ENCODE measurements at places on chromosomes 12 and 14. TPM values are rescaled to one million over a fixed set of nuclear protein-coding genes. Genes with fewer than 3 reads are reported as not detected.

DNA sequence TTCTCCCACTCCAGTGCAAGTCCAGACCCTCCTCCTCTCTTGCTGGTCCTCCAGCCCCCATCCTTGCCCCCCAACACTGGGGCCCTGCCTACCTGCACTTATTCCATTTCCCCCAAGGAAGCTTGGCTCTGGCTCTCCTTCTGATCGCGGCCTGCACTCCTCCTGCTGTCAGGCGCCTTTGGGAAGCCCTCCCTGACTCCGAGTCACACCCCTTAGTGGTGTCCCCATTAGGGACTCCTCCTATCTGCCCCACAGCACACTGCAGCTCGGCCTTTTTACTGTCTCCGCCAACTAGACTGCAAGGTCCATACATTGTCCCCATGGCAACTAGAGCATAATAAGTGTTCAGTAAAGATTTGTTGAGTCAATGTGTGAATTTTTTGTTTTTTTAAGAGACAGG, 32.9 kb downstream of the FIGNL2 start:
- H3K27ac ChIP-seq: no peak overlapping the region
- no peaks in the 10 kb centered on the region for H3K36me3 ChIP-seq
- no peak for DNase-seq
- no peaks in the 10 kb centered on the region for H3K4me1 ChIP-seq
- H3K27me3 ChIP-seq: no peaks in the 10 kb centered on the region

GRCh38 chr14:26765768-26766520, 168.1 kb upstream of the NOVA1 start:
- no peaks in the 10 kb centered on the region for H3K36me3 ChIP-seq
- no peak for DNase-seq

- H3K4me1 ChIP-seq: no peaks in the 10 kb centered on the region
- H3K4me3 ChIP-seq: no peak overlapping the region
- H3K27me3 ChIP-seq: no peaks in the 10 kb centered on the region
- no peak for DNase-seq
- H3K27ac ChIP-seq: no peak overlapping the region
Measured at GRCh38 chr12:4353785-4354208, 25.7 kb downstream of the FGF23 start.

DNA sequence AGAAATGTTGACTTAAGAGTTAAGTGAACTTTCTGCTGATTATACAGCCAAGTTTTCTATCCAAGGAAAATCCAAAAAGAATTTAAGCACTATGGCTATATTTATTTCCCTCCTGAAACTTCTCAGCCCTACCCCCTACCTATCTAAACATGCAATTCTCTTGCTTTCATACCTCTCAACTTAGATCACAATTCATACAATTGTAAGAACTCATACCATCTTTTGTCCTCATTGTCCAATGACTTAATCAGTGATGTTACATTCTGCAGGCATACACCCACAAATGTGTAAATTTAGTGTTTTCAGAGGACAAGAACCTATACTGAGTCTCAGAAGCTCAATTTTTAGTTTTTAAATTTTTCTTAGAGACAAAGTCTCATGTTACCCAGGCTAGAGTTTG, 62.1 kb downstream of the ZFC3H1 start:
- H3K4me3 ChIP-seq: no peak overlapping the region
- no peaks in the 10 kb centered on the region for H3K4me1 ChIP-seq
- no peaks in the 10 kb centered on the region for H3K27me3 ChIP-seq
- no peak overlapping the region for H3K27ac ChIP-seq

DNA sequence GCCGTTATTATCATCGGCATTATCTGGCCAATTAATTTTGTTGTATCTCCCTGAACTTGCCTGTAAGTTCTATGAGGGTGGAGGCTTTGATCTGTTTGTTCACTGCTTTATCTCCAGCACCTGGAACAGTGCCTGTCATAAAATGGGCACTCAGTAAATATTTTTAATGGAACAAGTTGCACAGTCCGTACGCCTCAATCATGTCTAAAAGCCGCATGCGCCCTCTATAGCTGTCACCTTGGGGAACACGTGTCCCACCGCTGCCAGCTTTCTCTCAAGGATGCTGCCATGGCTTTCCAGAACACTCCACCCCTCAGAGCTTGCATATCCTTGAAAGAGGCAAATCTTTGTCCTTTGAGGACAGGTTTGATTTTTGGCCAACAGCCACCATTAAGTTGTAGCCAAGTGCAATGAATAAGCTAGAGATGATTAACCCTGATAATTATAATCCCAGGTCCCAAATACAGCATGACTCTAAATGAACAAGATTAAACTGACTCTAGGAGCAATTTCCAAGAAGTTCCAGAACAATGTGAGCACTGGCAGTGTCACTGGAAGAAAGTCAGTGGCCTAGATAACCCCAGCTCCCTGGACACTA, 55.1 kb downstream of the ERH start:
- peak; percentile 93 for DNase-seq
- peak overlapping the region; percentile 6 for H3K27ac ChIP-seq
- no peaks in the 10 kb centered on the region for H3K36me3 ChIP-seq
- no peaks in the 10 kb centered on the region for H3K27me3 ChIP-seq

GRCh38 chr12:106871477-106871876, 84.2 kb upstream of the TMEM263 start:
- no peak overlapping the region for H3K4me3 ChIP-seq
- DNase-seq: no peak
- H3K36me3 ChIP-seq: no peaks in the 10 kb centered on the region
- H3K27me3 ChIP-seq: no peaks in the 10 kb centered on the region
- H3K4me1 ChIP-seq: no peaks in the 10 kb centered on the region

- no peak overlapping the region for H3K27ac ChIP-seq
- H3K4me3 ChIP-seq: no peak overlapping the region
Measured at GRCh38 chr14:55845963-55846825, 266.2 kb downstream of the KTN1 start.

- H3K27me3 ChIP-seq: no peaks in the 10 kb centered on the region
- H3K4me3 ChIP-seq: no peak overlapping the region
- DNase-seq: no peak
- no peaks in the 10 kb centered on the region for H3K4me1 ChIP-seq
- H3K27ac ChIP-seq: no peak overlapping the region
Measured at GRCh38 chr14:76498976-76499375, 123.0 kb downstream of the ESRRB start.

- peaks cover 6% of the 10 kb centered on the region for H3K27me3 ChIP-seq
- DNase-seq: no peak
- no peak overlapping the region for H3K4me3 ChIP-seq
- no peaks in the 10 kb centered on the region for H3K4me1 ChIP-seq
- H3K27ac ChIP-seq: no peak overlapping the region
- H3K36me3 ChIP-seq: no peaks in the 10 kb centered on the region
Measured at GRCh38 chr12:57469296-57470164, 9.9 kb downstream of the GLI1 start.

GRCh38 chr12:84572196-84572595, 340.4 kb downstream of the SLC6A15 start:
- H3K4me1 ChIP-seq: no peaks in the 10 kb centered on the region
- H3K4me3 ChIP-seq: no peak overlapping the region
- H3K27me3 ChIP-seq: no peaks in the 10 kb centered on the region
- no peak for DNase-seq

DNA sequence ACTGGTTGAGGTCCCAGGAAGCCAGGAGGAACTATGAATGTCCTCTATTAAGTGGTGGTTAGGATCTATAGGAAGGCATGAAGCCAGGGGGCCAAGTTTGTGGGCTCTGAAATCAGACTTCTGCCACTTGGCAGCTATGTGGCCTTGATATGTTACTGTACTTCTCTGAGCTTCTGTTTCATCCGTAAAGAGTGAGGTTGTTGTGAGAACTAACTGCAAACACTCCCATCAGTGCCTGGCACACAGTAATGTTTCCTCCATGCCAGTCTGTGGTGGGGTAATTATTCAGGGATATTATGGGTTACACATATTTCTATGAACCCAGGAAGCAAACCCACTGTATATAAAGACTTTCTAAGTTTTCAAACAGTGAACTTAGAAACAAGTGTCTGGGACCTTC, 57.4 kb downstream of the PLXNC1 start:
- H3K36me3 ChIP-seq: no peaks in the 10 kb centered on the region
- H3K4me1 ChIP-seq: no peaks in the 10 kb centered on the region
- H3K27ac ChIP-seq: no peak overlapping the region
- H3K27me3 ChIP-seq: no peaks in the 10 kb centered on the region

- no peak overlapping the region for H3K4me3 ChIP-seq
- peaks cover 7% of the 10 kb centered on the region for H3K36me3 ChIP-seq
- no peaks in the 10 kb centered on the region for H3K27me3 ChIP-seq
- H3K27ac ChIP-seq: no peak overlapping the region
- DNase-seq: no peak
Measured at GRCh38 chr14:56632195-56632594, 52.6 kb downstream of the TMEM260 start.

DNA sequence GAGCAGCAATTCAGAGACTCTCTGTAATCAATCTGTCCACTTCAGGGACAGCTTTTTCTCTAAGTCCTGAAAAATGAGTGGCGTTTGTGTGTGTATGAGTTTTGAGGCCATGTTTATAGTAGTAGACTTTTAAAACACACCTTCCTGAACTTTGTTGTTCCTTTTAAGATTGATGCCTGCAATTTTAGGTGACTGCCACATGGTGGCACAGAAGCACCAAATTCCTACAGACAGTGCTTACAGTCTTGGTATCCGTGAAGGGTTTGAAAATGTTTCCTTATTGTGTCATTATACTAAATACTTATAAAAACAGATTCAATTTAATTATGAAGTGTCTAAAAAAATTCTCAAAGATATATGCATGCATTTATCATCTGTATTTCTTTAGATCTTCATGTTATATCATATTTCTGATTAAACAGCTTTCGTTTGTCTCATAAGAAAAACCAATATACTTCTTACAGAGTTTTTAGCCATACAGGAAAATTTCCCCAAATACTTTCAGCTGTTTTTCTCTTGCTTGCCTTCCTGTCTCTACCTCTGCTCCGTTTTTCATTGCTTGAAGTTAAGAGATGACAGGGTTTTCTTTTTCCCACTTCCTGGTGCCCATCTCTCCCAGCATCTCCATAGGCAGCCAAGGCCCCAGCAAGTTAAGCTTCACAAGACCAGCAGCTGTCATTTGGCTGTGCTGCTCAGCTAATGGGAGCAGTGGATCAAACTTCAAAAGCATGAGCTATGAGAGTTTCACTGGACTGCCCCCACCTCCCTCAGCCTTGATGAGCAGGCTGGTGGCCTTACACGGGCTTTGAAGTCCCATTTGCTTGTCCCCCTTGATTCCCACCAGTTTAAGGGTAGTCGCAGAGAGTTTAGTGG, 259.6 kb downstream of the AKAP6 start:
- no peaks in the 10 kb centered on the region for H3K4me1 ChIP-seq
- no peaks in the 10 kb centered on the region for H3K36me3 ChIP-seq
- H3K4me3 ChIP-seq: no peak overlapping the region

GRCh38 chr12:11941606-11942337, 129.0 kb upstream of the BCL2L14 start:
- H3K36me3 ChIP-seq: no peaks in the 10 kb centered on the region
- H3K4me1 ChIP-seq: no peaks in the 10 kb centered on the region
- H3K4me3 ChIP-seq: no peak overlapping the region
- DNase-seq: no peak

- H3K36me3 ChIP-seq: no peaks in the 10 kb centered on the region
- no peaks in the 10 kb centered on the region for H3K27me3 ChIP-seq
Measured at GRCh38 chr14:101506211-101506925, 54.9 kb upstream of the DIO3 start.

- H3K36me3 ChIP-seq: no peaks in the 10 kb centered on the region
- no peak overlapping the region for H3K27ac ChIP-seq
- no peaks in the 10 kb centered on the region for H3K4me1 ChIP-seq
- H3K27me3 ChIP-seq: no peaks in the 10 kb centered on the region
- H3K4me3 ChIP-seq: no peak overlapping the region
- DNase-seq: no peak
Measured at GRCh38 chr12:44465139-44465538, 411.0 kb downstream of the NELL2 start.

DNA sequence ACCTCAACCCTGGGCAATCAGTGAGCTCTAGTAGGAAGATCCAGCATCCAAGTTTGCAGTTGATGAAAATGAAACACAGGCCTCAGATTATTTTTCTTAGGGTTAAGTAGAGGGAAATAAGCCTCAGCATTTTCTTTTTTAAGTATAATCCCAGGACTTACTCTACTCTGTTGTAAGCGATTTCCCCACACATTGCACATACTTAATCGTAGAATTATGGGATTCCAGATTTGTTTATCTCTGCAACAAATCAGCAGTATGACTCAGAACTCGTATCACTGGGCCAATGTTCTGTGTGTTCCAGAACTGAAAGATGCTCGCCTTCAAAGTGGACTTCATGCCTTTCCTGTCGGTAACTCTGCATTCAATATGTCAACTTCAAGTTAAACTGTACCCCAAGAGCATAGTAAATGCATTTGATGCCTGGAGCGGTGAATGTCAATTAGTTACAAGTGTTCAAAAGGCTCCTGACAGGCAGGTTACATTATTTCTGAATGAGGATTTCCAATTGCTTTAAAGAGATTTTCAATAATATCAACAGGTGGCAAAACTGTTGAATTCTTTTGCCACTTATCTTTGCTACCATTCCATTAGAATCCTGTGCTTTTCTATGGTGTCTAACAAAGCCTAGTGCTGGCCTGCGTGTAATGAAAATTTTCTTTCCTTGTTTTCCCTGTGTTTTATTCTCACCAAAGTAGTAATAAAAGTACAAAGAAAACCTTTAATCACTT, 323.8 kb upstream of the SYT1 start:
- H3K27ac ChIP-seq: no peak overlapping the region
- H3K36me3 ChIP-seq: no peaks in the 10 kb centered on the region
- H3K4me3 ChIP-seq: no peak overlapping the region
- DNase-seq: no peak
- H3K4me1 ChIP-seq: no peaks in the 10 kb centered on the region

DNA sequence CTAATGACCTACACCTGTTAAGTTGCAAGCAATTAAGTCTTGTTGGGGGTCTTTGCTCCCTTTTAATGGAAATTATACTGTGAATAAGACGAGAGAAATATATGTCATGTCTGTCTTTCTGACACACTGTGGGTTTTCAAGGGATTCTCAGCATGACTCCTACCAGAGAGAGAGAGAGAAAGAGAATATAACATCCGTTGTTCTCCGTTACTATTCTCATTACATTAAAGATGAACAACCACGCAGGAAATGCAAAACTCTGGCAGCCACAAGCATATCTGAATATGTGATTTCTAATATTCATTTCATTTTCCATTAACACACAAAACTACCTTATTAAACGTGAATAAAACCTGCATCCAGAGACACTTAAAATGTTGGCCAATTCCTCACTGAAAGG, 67.3 kb upstream of the EGLN3 start:
- H3K36me3 ChIP-seq: no peaks in the 10 kb centered on the region
- no peak overlapping the region for H3K4me3 ChIP-seq
- DNase-seq: no peak
- H3K4me1 ChIP-seq: no peaks in the 10 kb centered on the region

OLR1 gene
- 1.2 TPM for total RNA-seq

SDSL gene
- 8.5 TPM for total RNA-seq

HOXC11 gene
- total RNA-seq: not detected

OR4E2 gene
- not detected for total RNA-seq

GLT1D1 gene
- not detected for total RNA-seq

ZNF140 gene
- 18.2 TPM for total RNA-seq

Measured in prostate gland (tissue), 2 donors.